ENCODE measurements at places on chromosomes 4 and X.

GRCh38 chr4:102430461-102430910 lies 70.7 kb upstream of the NFKB1 start:
- no peak for DNase-seq

DNA sequence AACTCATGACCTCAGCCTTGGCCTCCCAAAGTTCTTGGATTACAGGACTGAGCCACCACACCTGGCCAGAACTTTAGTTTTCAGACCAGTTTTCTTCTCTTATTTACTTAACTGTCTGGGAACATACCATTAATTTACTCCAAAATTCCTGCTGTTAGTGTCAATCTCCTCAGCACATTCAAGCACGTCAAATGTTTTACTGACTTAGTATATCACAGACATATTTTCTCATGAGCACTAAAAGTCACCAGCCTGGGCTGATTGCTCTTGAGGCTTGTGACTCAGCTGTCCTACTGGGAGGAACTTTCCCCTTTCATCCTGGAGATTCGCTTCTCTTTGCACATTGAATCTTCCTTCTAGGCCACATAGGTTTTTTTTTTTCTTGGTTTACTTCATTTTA lies 109.6 kb downstream of the PCDH18 start:
- DNase-seq, result no peak

DNA sequence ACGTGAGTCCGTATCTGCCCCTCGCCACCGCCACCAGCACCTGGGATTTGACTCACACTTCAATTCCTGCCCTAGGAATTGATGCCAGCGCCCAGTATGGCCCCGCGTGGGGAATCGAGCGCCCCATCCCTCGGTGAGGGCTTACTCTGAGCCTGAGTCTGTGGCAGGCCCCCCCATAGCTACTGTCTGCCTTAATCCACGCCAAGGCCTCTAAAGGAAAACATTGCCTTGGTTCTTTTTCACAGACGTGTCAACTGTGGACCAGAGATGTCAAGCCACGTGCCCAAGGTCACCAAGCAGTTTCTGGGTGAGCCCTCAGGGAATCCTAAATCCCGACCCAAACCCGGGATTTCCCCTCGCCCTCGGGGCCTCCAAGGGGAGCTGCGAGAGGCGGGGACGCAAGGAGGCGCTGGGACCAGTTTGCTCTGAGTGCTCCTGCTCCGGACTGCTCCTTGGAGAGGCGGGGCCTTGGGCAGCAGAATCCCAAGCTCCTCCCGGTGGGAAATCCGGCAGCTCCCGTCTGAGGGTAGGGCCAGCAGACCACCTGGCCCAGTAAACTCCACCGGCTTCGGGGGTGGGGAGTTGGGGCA lies 12.9 kb downstream of the MSX1 start:
- no peak for DNase-seq

- DNase-seq, result no peak
Measured at GRCh38 chrX:22237479-22237878, 35.2 kb upstream of the CBLL2 start.

DNA sequence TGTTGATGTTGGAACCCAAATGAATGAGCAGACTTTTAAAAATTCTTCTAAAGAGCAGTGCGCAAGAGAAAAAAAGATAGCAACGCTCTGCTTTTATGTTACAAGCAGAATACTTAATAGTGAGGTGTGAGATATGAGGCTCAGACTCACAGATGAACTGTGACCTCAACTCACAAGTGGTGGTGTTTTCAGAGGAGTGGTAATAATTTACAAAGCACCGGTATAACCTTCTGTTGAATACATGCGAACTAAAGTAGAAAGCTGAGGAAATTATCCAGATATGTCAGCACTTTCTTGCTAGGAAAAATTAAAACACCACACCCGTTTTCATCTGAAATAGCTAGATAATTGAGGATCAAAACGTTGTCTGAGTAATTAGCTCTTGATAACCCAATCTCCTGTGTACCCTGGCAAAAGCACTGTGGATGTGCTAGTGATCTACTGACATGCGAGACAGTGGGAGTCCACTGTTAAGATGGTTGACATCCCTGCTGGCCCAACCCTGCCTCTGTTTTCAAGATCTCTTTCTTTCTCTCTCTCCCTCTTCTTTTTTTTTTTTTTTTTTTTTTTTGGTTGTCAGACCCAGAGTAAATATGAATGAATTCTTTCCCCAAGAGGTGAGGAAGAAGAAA lies 6.9 kb upstream of the TLL1 start:
- DNase-seq, result no peak

DNA sequence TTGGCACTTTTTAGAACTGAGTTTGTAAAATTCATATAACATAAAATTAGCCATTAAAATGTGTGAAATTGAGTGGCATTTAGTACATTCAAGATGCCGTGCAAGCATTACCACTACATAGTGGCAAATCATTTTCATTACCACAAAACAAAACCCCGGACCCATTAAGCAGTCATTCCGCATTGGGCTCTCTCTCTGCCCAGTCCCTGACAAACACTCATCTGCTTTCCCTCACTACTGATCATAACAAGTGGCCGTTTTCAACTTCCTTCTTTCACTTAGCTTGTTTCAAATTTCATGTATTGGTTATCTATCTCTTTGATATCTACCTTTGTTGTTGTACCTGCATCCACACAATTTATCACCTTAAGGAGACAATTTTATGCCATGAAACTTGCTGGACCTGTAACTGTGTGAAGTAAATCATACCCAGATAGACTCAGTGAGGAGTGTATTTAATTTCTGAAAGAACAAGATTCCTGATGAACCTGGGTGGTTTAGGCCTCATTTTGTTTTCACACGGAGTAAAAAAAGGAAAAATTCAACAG lies 202.1 kb downstream of the OR13H1 start:
- DNase-seq, result no peak

DNA sequence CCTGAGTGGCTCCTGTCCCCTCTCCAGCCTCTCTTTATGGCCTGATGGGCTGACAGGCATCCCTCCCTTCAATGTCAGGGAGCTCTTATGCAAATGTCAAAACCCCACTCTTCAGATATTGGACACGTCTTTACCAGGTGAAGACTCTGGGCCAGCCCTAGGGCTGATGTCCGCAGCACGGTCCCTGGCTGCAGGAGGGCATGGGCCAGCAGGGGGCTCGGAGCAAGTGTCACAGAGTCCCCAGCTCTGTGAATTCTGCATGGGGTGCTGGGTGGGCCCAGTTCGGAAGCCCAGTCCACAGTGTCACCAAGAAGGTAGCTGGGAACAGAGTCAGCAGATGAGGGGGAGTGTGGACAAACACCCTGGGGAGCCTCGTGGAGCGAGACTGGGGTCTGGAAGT lies 39.6 kb upstream of the PSAPL1 start:
- no peak for DNase-seq

DNA sequence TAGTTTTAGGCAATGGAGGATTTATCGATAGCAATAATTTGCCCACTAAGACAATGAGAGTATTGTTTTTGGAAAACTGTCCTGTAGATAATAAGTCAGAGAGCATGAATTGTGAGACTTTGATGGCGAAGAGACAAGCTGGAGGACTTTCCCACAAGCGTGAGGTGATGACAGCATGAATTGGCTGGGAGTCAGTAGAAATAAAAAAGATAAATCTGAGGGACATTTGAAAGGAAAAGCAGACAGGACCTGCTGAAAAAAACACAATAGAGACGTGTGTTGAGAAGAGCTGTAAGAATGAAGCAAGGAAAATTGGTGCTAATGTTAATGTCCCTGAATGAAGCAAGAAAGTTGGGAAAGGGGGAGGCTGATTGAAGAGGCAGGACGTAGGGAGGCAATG lies 233.5 kb downstream of the DCTD start:
- DNase-seq, result no peak

DNA sequence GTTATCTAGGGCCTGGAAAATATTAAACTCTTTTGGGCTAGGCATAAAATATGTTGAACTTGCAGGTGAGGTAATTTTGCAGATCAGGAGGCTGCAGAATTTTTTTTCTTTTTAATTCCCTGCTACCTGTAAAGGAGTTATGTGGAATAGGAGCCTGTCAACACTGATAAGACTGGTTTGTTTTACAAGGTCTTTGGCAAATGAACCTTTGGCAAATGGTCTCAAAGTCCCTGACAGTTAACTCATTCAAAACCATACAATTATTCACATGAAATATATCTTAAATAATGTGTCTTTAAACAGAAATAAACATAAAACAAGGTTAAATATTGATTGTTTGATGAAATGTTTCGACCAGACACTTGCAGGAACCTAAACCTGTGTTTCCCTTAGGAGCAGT lies 340.2 kb downstream of the GASK1B start:
- DNase-seq, result no peak

DNA sequence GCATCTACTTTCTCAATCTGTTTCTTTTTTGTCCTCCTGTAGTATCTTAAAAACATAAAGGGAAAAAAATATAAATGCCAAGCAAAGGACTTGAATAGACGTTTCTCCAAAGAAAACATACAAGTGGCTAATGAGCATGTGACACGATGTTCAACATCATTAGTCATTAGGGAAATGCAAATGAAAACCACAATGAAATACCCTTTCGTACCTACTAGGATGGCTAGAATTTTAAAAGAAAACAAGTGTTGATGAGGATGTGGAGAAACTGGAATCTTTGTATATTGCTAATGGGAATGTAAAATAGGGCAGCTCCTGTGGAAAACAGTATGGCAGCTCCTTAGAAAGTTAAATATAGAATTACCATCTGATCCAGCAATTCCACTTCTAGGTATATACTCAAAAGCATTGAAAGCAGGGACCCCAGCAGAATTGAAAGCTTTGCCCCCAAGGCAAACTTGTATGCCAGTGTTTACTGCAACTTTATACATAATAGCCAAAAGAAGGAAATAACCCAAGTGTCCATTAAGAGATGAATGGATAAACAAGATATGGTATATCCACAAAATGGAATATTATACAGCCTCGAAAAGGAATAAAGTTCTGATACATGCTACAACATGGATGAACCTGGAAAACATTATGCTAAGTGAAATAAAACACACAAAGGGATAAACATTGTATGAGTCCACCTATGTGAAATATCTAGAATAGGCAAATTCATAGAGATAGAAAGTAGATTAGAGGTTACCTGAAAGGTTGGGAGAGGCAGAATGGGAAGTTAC lies 138.3 kb downstream of the SH3KBP1 start:
- no peak for DNase-seq

GRCh38 chrX:16516232-16516876 lies 133.6 kb upstream of the S100G start:
- no peak for DNase-seq

GRCh38 chrX:23832721-23833120 lies 49.7 kb downstream of the SAT1 start:
- no peak for DNase-seq

- DNase-seq, result no peak
Measured at GRCh38 chr4:5678977-5679376, 29.4 kb downstream of the EVC2 start.

- no peak for DNase-seq
Measured at GRCh38 chrX:111543212-111543741, 31.8 kb downstream of the SERTM2 start.

- no peak for DNase-seq
Measured at GRCh38 chr4:10611673-10612072, 72.9 kb downstream of the CLNK start.

DNA sequence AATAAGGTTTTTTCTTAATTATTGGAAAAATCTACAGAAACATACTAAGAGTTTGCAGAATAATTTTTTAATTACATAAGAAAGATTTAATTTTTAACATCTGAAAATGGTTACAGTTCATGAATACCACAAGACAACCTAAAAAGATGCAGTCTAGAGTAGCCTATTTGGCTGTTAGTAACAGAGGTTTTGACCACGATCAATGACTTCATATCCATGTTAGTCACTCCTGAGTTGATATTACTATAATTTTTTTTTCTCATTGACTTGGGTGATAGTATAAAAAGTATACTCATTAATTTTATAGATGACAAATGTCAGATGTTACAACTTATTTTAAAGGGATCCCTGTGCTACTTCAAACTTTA lies 272.5 kb downstream of the DCTD start:
- DNase-seq, result no peak

DNA sequence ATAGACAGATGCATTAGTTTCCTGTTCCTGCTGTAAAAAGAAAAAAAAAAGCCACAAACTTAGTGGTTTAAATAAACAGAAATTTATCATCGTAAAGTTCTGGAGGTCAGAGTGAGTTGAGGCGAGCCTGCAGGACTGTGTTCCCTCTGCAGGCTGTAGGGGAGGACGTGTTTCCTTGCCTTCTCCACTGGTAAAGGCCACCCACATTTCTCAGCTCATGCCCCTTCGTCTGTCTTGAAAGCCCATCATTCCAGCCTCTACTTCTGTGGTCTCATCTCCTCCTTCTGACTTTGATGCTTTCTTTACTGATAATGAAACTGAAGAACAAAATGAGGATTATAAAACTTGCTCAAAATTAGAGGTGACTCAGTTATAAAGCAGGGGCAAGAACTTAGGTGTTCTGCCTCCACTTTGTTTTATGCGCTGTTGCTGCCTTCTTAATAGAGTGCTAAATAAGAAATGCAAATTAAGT lies 143.0 kb downstream of the STIM2 start:
- DNase-seq, result no peak

DNA sequence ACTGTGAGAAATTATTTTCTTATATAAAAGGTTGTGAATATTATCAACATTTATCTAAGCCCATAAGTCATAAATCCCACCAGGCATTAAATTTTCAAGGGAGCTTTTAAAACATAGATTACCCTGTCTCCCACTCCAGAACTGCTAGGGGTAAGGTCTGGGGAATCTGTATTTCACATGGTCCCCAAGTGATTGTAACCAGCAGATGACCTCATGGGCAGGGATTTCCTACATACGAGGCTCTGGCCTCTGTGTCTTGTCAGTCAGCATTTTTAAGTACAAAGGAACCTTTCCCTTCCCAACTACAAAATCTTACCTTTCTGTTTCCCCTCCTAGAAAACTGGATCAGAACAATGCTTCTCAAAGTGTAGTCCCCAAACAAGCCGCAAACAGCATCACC lies 188.6 kb downstream of the TSPAN5 start:
- DNase-seq, result no peak

Data from NT2/D1 (cell line).